MCF 10A (cell line): ENCODE measurements at places on chromosomes 7 and 10.
A peak's percentile ranks its signal among the peaks of the same experiment; 100 is the strongest.

- DNase-seq, result no peak
Observed at GRCh38 chr10:64867501-64867962, 1346.3 kb downstream of the REEP3 start.

DNA sequence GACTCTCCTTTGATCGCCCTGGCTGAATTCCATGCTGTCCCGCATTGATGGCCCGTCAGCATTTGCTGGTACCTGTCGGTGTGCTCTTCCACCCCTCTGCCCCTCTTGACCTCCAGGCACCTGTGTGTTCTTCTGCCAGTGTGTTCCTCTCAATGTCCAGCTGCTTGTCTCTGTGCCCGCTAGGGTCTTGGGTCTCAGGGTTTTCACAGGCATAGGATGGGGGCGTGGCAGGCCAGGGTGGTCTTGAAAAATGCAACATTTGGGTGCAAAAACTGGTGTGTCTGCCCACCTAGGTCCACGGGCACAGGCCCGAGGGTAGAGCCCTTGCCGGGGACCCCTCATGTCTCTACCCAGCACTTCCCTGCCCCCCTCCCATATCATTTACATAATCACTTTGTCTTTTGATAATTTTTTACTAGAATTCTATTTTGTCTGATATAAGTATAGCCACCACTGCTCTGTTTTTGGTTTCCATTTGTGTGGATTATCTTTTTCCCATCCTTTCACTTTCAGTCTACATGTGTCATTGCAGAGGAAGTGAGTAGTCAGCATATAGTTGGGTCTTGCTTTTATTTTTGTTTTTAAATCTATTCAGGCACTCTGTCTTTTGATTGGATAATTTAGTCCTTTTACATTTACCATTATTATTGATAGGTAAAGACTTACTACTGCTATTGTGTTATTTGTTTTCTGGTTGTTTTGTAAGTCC is 46.6 kb upstream of the ADRA2A start:
- DNase-seq, result no peak

DNA sequence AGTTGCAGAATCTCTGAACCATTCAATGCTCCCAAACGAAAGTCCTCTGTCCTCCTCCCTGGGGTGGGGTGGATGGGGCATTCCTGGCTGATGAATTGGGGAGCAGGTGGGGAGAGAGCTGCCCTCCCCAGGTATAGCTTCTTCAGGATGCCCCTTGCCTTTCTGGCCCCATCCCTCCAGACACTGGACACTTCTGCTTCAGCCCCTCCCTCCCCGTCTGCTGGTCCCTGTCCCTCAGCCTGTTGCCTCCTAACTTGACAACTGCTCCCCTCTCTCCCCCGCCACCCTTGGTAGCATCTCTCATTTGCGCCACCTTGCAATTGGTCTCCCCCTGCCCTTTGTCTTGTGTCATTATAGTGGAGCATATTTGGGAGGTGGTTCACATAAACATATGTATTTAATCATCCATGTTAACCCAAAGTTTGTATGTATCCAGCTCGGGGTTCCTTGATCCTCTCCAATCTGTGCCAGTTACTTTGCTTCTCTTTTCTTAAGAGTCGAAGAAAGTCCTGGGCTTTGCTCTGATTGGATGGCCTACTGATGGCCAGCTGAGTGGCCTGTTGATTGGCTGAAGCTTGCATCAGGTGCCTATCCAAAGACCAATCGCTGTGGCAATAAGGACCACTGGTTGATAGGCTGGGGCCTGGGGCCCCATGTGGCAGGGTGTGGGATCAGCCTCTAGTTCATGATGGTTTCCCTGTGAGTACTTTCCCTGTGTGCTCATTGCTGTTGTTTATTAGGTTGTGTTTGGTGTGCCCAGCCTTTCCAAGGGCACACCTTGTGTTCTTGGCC is 4.0 kb upstream of the GCK start:
- DNase-seq, result no peak

GRCh38 chr10:72258617-72259016 is 15.1 kb upstream of the DDIT4 start:
- no peak for DNase-seq

DNA sequence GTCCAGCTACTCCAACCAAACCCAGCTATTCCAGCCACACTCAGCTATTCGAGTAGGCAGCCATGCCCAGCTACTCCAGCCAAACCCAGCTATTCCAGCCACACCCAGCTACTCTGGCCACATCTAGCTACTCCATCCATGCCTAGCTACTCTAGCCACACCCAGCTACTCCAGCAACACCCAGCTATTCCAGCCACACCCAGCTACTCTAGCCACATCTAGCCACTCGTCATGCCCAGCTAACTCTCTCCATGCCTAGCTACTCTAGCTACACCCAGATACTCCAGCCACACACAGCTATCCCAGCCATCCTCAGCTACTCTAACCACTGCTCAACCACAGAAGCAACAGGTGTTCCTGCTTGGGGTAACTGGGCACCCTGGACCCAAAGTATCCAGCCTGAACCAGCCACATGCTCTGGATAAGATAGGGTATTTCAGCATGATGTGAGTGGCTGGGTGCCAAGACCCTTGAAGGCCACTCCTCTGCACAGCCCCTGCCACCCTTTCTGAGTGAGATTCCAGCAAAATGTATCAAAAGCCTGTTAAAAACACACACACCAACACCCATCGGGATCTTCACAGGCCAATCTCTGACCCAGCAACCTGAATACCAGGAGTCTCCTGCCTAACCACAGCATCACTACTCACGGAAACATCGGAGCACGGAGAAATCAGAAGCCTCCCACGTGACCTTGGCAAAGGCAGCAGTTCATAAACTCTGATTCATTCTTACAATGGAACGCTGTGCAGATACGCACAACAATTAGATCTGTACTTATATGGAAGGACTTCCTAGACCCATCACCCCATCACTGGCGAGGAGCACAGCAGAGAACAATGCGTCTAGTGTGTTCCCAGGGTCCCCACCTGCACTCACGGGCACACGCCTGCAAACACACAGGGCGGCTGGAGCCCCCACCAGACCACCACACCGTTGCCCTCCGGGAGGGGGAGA is 51.8 kb upstream of the DNAAF5 start:
- DNase-seq, result no peak

GRCh38 chr10:97037365-97038361 is 148.1 kb downstream of the SLIT1 start:
- DNase-seq, result peak; percentile 89

- no peak for DNase-seq
Observed at GRCh38 chr10:133365461-133366129, 7.6 kb downstream of the ECHS1 start.

DNA sequence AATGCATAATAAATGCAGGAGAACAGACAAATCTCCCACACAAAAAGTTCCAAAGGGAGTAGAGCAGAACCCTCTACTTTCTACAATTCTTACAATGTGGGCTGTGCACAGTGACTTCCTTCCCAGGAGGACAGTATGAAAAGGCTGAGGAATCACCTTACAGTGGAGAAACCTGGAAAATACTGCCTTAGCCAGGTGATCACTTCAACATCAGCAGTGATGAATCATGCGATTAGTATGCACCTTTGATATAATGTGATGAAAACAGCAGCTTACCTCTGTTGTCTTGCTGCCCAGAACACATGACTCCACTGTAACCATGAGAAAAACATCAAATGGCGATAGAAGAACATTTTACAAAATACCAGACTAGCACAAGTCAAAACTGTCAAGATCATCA is 329.7 kb upstream of the POM121L12 start:
- no peak for DNase-seq

DNA sequence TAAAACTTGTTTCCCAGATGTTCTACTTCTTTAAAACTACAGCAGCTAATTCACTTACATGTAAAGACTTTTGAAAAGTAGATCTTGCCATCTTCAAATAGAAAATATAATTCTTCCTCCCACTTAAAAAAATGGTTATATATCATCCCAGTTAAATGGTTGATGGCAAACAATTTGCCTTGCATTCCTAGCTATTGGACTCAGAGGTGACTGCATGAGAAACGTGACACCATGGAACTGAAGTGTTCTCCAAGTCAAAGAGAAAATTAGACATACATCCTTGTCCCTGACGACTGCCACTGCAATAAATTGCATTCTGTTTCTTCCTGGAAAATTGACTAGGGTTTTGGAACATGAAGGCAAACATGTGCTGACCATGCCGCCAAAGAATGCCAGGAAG is 95.0 kb upstream of the POM121L12 start:
- no peak for DNase-seq

DNA sequence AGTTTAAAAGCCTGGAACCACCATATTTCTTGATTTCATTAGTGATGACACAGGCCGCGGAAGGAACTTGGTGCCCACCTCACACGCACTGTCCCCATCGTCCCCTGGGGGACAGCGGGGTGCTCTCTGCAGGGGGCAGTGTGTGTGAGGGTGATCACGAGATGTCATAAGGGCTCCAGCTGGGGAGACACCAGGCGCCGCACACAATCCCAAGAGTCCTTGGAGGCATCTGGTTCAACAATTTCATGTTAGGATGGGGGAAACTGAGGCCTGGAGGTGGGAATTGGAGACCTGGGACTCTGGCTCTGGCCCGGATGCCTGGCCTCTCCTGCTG is 66.4 kb downstream of the ELFN1 start:
- DNase-seq, result no peak

DNA sequence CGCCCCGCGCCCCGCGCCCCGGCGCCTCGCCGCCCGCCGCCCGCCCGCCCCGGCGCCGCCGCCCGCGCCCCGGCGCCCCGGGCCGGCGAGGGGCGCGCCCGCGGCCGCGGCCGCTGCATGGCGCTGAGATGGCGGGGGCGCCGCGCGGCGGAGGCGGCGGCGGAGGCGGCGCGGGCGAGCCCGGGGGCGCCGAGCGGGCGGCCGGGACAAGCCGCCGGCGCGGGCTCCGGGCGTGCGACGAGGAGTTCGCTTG is 174 bp downstream of the ADCY1 start:
- no peak for DNase-seq

DNA sequence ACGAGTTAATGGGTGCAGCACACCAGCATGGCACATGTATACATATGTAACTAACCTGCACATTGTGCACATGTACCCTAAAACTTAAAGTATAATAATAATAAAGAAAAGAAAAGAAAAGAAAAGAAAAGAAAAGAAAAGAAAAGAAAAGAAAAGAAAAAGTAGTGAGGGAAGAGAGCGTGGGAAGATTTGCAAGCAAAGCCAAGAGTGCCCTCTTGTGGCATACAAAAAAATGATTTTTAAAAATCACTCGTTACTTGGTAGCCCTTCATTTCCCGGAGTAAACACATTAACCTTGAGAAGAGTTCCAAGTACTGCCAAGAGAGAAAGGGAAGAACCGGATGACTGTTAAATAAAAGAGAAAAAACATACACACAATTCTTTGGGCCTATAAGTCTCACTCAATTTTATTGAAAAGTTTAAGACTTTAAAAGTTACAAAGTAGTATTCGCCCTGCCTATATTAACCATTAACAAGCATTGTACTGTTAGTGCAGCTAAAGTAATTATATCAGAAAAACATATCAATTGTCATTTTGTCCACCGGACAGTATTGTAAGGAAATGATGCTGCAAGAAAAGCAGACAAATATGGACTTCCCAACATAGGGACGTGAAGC is 6.2 kb upstream of the CH25H start:
- peak; percentile 43 for DNase-seq

DNA sequence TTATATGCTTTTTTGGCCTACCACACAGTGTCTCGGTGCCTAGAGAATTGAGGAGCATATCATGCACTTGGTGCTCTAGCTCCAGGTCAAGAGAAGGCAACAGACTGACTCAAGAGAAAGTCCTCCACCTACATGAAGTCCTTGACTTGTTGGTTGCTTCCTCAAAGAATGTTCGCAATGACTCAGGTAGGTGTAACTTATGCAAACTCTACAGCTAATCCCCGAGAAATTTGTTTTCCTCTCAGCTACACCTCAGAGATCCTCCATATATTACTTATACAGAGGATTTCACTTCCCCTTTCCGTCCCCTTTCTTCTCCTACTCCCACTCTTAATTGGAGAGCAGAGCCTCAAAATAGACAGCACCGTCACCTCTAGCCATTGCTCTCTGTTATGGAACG is 1013.1 kb downstream of the KCNMA1 start:
- DNase-seq, result no peak

GRCh38 chr10:110857265-110858171 is 14.2 kb upstream of the PDCD4 start:
- DNase-seq, result peak; percentile 52

DNA sequence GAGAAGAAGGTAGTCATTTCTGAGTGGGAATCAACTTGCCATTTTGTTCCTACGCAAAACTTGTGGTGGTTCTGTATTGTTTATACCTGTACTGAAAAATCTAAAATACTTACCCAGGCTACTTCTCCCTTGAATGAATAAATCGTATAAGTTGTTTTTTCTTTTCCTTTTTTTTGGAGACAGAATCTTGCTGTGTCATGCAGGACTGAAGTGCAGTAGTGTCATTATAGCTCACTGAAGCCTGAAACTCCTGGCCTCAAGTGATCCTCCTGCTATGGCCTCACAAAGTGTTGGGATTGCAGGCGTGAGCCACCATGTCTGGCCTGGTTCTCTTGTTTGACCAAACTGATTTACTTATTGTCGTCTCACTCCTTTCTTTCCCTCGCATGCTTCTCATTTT is 27.9 kb downstream of the LUC7L2 start:
- no peak for DNase-seq

DNA sequence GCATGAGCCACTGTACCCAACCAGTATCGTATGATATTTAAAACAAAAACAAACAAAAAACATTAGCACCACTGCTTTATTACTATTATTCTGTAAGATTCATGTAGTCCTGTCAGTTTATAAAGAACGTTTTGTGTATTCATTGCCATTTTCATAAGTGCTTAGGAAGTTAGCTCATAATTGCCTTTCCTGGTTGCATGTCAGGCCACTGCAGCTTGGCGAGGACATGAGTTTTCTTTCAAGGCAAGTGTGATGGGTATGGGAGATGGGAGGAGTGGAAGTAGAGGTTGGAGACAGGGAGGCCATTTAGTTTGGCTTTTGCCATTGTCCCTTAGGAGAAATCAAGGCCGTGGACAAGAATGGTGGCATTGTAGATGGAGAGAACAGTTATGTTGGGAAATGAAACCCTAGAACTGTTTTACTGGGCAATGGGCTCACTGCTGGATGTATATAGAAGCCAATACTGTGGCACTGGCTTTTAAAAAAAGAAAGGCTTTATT is 48.9 kb downstream of the TYW1 start:
- DNase-seq, result no peak

DNA sequence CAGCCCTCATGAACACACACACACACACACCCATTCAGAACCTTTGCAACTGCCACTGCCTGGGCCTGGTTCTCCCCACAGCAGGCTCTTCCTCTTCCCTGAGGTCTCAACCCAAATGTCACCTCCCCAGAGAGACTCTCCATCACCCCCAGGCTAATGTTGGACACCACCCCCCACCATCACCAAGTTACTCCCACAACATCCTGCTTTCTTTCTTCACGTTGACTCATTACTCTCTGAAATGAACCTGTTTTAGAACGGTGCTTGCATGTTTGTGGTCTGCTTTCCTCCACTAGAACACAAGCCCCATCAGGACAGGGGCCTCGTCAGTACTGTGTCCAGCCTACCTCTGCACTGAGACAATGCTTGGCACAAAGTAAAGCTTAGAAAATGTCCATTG is 16.0 kb downstream of the AFAP1L2 start:
- DNase-seq, result no peak

DNA sequence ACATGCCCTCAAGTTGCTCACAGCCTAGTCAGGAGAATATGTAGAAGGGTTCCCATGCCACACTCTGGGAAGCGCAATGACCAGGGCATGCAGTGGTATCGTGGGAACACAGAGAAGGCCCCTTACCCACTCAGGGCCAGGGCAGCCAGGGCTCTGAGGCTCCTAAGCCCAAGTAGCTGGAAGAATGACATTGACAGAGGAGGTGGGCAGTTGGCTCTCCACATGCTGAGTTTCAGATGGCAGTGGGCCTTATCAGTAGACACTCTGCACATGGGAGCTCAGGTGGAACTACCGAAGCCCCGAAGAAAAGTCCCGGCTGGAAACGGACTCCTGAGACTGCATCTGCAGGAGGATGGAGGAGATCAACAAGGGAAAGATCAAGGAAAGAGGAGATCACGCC is 15.7 kb upstream of the SVOPL start:
- no peak for DNase-seq
